Hypothalamus (tissue), 51 donors: ENCODE measurements at places on chromosomes 3 and 15.
A peak's percentile ranks its signal among the peaks of the same experiment; 100 is the strongest.

GRCh38 chr3:174859114-174859735 lies at the start of gene NAALADL2:
Gene NAALADL2 (plus strand): TSS chr3:174859334.
- DNase-seq: no peak

DNA sequence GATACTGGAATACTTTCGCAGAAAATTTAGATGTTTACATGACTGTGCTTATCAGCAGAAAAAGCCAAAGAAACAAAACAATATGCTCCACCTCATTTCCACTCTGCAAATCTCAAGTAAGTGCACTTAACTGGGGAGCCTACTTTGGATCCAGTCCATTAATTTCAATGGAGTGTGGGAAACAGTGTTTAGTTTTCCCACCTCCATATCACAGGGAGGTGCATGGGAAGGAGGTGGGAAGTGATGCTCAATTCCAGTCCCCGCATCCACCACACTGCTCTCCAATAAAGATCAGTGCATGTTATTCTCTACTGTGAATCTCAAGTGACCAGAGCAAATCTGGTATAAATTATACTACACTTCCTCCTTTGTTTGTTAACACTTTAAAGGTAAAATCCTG lies 2.9 kb downstream of the NEDD4 start:
- no peak for DNase-seq

GRCh38 chr3:17054982-17055343 lies 170.2 kb downstream of the PLCL2 start:
- no peak for DNase-seq

- DNase-seq: no peak
Measured at GRCh38 chr3:138079901-138080300, 35.5 kb downstream of the DZIP1L start.

DNA sequence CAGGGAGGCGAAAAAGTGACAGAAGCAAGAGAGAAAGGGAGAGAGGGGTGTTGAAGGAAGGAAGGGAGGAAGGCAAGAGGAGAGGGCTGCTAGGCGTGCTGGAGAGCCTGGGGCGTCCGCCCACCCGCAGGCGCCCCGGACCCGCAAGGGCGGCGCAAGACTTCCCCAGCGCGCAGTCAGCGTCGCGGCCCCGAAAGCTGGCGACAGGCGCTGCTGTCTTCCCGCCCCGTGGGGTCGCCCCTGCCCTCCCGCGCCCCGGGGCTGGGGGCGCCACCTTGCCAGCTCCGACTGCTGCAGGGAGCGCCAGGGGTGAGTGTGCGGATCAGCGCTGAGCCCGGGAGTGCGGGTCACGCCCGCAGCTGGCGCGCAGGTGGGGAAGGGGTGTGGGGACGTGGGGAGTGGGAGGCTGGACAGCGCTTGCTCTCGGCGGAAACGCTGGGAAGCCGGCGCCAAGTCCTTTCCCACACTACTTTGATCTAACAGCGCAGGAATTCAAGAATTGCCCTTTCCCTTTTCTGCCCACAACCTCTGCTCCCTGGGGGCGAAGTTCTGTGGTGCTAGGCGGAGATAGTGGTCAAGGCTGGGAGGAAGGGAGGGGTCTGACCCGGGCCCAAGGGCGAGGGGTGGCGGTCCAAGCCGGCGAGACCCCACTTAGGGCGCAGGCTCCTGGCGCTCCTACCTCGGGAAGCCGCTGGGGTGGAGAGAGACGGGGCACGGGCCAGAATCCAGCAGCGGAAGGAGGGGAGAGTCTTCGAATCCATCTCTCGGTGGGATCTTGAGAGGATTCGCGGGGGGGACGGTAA lies 266.1 kb downstream of the CGGBP1 start:
- DNase-seq: no peak

- DNase-seq: no peak
Measured at GRCh38 chr3:88983458-88983857, 124.0 kb upstream of the EPHA3 start.

- no peak for DNase-seq
Measured at GRCh38 chr3:174016186-174016585, 618.6 kb downstream of the NLGN1 start.

DNA sequence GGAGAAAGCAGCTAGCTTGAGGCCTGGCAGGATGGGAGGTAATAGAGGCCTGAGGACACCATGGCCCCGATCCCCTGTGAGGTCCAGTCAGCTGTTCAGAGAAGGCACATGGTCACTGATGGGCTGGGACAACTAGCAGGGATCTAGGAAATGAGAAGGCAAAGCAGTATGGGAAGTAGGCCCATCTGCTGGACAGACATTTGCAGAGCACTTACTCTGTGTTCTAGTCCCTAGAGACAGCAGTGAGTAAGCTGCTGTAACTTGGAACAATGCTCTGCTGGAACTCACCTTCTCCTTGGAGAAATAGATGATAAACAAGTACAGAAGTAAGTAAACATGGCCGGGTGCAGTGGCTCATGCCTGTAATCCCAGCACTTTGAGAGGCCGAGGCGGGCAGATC lies 7.1 kb downstream of the ECE2 start:
- DNase-seq: no peak

DNA sequence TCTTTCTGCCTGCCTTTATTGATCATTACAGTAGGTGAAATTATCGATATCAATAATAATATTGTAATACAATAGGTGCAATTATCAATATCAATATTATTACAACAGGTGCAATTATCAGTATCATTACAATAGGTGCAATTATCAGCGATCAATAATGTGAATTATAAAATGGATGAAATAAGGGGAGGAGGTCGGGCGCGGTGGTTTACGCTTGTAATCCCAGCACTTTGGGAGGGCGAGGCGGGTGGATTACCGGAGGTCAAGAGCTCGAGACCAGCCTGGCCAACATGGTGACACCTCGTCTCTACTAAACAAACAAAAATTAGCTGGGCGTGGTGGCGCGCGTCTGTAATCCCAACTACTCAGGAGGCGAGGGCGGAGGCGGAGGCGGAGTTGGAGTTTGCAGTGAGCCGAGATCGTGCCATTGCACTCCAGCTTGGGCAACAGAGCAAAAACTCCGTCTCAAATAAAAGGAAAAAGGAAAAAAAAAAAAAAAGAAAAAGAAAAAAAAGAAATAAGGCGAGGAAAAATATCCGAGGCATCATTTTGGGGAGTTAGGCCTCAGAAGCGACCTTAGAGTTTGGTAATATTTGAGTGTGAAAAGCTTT lies 611 bp upstream of the BNIP2 start:
- DNase-seq: peak; percentile 6

GRCh38 chr3:155079468-155079745 lies 712 bp upstream of the MME start:
- DNase-seq: no peak

GRCh38 chr15:52113235-52113634 lies 660 bp upstream of the BCL2L10 start:
- no peak for DNase-seq

- DNase-seq: no peak
Measured at GRCh38 chr3:195758721-195759353, 38.1 kb downstream of the MUC20 start.

DNA sequence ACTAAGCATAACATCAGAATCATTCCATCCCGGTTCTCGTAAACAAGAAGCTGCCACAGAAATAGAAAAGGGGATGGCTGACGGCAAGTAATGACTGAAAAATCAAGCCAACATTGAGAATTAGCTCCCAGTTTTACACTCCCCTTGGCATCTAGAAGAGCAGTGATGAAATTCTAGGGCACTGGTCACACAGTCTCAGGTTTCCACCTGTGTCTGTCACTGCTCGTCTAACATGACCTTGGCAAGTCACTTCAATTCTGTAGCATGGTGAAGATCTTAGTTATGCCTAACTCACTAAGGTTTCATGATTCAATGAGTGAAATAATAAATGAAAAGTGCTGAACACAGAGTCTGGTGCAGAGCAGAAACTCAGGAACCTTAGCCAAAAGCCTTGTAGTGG lies 272.3 kb upstream of the ARRDC4 start:
- DNase-seq: no peak

DNA sequence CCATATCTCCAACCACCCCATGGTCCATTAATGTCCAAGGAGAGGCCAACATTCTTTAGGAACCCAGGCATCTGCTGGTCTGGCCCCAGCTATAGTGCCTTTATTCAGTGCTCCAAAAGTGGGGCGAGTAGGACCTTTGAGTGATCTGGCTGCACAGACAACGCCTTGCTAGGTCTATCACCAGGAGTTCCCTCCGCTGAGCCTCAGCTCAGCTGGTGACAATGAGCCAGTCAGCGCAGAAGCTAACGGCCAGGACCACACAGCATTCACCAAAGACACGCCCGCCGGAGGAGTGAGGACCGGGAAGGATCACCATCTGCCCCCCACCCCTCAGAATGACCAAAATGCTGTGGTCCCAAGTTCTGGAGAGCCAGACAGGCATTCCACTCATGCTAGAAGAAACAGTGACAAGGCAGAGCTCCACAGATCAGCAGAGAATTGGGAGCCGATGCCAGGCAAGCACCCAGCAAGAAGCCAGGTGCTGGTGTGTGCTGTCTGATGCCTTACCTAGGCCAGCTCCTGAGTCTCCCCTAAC lies 19.0 kb downstream of the TBC1D2B start:
- no peak for DNase-seq

DNA sequence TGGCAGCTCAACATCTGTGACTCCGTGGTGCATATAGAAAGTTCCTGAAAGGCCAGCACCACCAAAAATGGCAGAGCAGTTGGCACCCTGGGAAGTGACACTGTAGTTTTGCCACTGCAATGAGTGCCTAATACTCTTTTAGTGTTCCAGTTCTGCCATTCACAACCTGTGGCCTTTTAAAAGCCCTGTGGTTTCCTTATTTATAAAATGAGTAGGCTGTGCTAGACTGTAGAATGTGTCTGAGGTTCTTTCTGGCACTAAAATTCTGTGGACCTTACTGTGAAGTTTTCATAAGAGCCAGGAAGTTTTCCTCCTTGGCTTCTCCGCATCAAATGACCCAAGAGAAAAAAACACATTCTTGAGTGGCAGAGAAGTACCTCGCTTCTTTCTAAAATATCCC lies 74.1 kb downstream of the MME start:
- no peak for DNase-seq

GRCh38 chr3:15538345-15538744 lies 16.8 kb upstream of the COLQ start:
- DNase-seq: no peak

- no peak for DNase-seq
Measured at GRCh38 chr3:5366746-5367145, 179.2 kb downstream of the EDEM1 start.

- DNase-seq: no peak
Measured at GRCh38 chr3:124552224-124552623, 178.0 kb upstream of the UMPS start.

DNA sequence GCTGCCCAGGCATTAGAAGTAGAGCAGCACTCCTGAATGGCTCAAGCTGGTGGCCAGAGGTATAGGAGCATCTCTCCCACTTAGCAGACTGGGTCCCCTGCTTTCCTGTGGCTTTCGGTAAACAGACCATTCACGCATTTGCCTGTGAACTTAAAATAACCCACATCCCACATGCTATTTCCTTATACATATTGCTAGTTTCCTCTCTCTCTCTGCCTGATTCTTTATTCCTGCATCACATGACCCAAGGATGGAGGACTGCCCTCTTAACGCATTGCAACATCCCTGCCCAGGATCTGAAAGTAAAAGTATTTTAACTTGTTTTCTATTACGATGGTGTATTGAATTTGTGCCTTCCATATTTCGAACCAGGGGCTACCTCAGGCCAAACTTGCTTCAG lies 43.4 kb upstream of the NLGN1 start:
- DNase-seq: no peak

GRCh38 chr3:150920236-150920635 lies 15.0 kb upstream of the MINDY4B start:
- DNase-seq: no peak

GRCh38 chr15:63046917-63047760 lies 4.6 kb downstream of the TPM1 start:
- DNase-seq: no peak

DNA sequence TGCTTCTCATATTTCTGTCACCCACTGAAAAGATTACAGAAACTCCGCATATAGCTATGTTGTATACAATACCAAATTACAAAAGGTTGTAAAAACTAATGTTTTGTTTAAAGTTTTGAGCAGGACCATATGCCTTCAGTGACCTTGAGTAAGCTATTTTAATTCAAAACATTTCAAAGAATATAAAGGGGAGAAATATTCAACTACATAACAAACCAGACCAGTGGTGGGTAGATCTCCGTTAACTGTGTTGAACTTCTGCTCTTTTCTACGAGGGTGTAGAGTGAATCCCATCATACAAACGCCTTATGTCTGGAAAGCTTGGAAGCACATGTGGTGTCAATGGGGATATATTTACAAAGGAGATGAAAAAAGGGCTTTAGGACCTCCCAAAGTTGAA lies 68.4 kb upstream of the NR2F2 start:
- no peak for DNase-seq

DNA sequence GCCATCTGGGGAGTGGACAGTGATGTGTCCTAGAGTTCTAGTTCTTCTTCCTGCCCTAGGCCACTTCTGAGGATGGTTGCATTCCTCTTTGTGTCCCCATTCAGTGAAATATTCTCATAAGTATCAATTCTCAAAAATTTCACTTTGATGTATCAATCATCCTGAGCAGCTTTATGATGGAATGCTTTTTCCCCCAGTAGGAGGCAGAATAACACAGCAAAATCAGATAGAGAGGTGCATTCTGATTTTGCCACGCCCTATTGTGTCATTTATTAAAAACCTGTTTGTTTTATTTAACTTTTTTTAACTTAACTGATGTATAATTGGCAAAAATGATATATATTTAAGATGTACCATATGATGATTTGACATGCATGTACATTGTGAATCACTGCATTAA lies 656.0 kb upstream of the GRM7 start:
- DNase-seq: no peak

GRCh38 chr15:51782357-51782896 lies 31.0 kb downstream of the TMOD2 start:
- DNase-seq: no peak

GRCh38 chr15:73648014-73648295 lies 14.8 kb upstream of the NPTN start:
- no peak for DNase-seq

GRCh38 chr3:108951820-108952501 lies 1.7 kb downstream of the GUCA1C start:
- DNase-seq: no peak
